Naive thymus-derived CD8-positive, alpha-beta T cell (primary cell): ENCODE measurements at places on chromosomes 5 and 9. TPM values are rescaled to one million over a fixed set of nuclear protein-coding genes. Genes with fewer than 3 reads are reported as not detected.

Gene FRMD3
- total RNA-seq: 0.52 TPM

Gene CFAP157
- total RNA-seq: 0.58 TPM

Gene BHMT
- total RNA-seq: not detected

Gene SLCO6A1
- total RNA-seq: not detected

Gene FOXD4L4
- total RNA-seq: 0.42 TPM

Gene TRIM14
- 76.9 TPM for total RNA-seq
